Urothelium cell line (cell line): ENCODE measurements at places on chromosomes 12 and 14.

- no peak for DNase-seq
Measured at GRCh38 chr12:114253976-114254778, 151.8 kb downstream of the TBX5 start.

- DNase-seq = peak; percentile 71
Measured at GRCh38 chr12:3882896-3883564, 9.8 kb upstream of the PARP11 start.

- peak; percentile 32 for DNase-seq
Measured at GRCh38 chr12:63802012-63802608, 22.4 kb downstream of the RXYLT1 start.

GRCh38 chr12:56222531-56222895 lies 791 bp upstream of the RNF41 start:
- no peak for DNase-seq

DNA sequence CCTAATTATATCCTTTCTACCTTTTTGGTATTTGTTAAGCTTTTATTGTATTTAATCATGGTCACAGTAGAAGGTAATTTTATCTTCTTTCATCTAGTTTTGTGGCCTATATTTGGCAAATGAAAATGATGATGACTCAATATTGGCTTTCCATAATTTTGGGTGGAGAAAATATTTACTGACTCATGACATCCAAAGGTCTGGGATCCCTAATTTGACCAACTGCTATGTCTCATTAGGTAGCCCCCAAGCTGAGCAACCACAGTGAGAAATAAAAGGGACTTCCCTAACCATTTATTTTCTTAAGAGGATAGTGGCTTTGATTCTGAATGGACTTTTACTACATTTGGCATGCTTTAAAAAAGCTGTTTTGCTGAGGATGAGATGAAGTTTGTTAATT lies 289.5 kb downstream of the RMST start:
- no peak for DNase-seq
